Melanocyte of skin (primary cell): ENCODE measurements at places on chromosomes 5 and 9. TPM values are rescaled to one million over a fixed set of nuclear protein-coding genes. Genes with fewer than 3 reads are reported as not detected.

The NR4A3 gene
- total RNA-seq = 4.1 and 4.4 TPM in 2 replicates

The STK32A gene
- total RNA-seq = 44.0 and 65.1 TPM in 2 replicates

The GDA gene
- total RNA-seq = not detected in 2 replicates

The SMIM3 gene
- 8.9 and 10.2 TPM in 2 replicates for total RNA-seq

The NEURL1B gene
- total RNA-seq = 1.5 and 1.7 TPM in 2 replicates

The CER1 gene
- total RNA-seq = not detected in 2 replicates

The CCDC180 gene
- total RNA-seq = 1.7 and 3.7 TPM in 2 replicates

The PFN3 gene
- not detected in 2 replicates for total RNA-seq

The KCNN2 gene
- 2.4 and 9.8 TPM in 2 replicates for total RNA-seq

The GCNT1 gene
- 0.62 and 1.00 TPM in 2 replicates for total RNA-seq

The PCDHGA2 gene
- total RNA-seq = 0.69 and 2.2 TPM in 2 replicates

The CMYA5 gene
- 0.69 and 2.2 TPM in 2 replicates for total RNA-seq

The GABRA6 gene
- total RNA-seq = not detected in 2 replicates

The IFNA21 gene
- total RNA-seq = not detected in 2 replicates

The LCN10 gene
- not detected in 2 replicates for total RNA-seq

The MCC gene
- total RNA-seq = 80.1 and 124 TPM in 2 replicates

The SLC6A19 gene
- total RNA-seq = not detected in 2 replicates

The KCNV2 gene
- not detected in 2 replicates for total RNA-seq

The FRMD3 gene
- under 0.01 and 0.31 TPM in 2 replicates for total RNA-seq

The OMD gene
- 0.31 TPM in 1 of 2 replicates, not detected in the other for total RNA-seq

The CDH12 gene
- total RNA-seq = under 0.01 TPM in 2 replicates

The ACOT12 gene
- 0.31 and 1.00 TPM in 2 replicates for total RNA-seq

The PCDHAC2 gene
- total RNA-seq = under 0.01 and 0.69 TPM in 2 replicates

The TPPP gene
- 3.4 and 4.7 TPM in 2 replicates for total RNA-seq

The HAPLN1 gene
- total RNA-seq = not detected in 2 replicates

The TMC1 gene
- not detected in 2 replicates for total RNA-seq

The C5 gene
- 1.4 and 2.2 TPM in 2 replicates for total RNA-seq

The C9orf50 gene
- not detected in 2 replicates for total RNA-seq

The SNCB gene
- 0.67 and 0.93 TPM in 2 replicates for total RNA-seq

The DYNC2I2 gene
- 78.5 and 102 TPM in 2 replicates for total RNA-seq

The IL5 gene
- not detected in 2 replicates for total RNA-seq

The PRSS3 gene
- 0.33 TPM in 1 of 2 replicates, not detected in the other for total RNA-seq

The TICAM2 gene
- 0.69 and 1.1 TPM in 2 replicates for total RNA-seq

The PCDHA9 gene
- under 0.01 TPM in 1 of 2 replicates, not detected in the other for total RNA-seq

The BARHL1 gene
- not detected in 2 replicates for total RNA-seq

The OR1J2 gene
- total RNA-seq = not detected in 2 replicates

The TXNDC8 gene
- total RNA-seq = not detected in 2 replicates

The NRG2 gene
- 2.7 and 3.9 TPM in 2 replicates for total RNA-seq
